ENCODE measurements at places on chromosomes 5 and 9.

- DNase-seq, result no peak
Measured at GRCh38 chr9:124282442-124283227, 24.9 kb downstream of the NEK6 start.

GRCh38 chr9:18573021-18573556 is 99.1 kb downstream of the ADAMTSL1 start:
- DNase-seq, result no peak

- DNase-seq, result no peak
Measured at GRCh38 chr5:56498759-56499395, 265.7 kb upstream of the ANKRD55 start.

DNA sequence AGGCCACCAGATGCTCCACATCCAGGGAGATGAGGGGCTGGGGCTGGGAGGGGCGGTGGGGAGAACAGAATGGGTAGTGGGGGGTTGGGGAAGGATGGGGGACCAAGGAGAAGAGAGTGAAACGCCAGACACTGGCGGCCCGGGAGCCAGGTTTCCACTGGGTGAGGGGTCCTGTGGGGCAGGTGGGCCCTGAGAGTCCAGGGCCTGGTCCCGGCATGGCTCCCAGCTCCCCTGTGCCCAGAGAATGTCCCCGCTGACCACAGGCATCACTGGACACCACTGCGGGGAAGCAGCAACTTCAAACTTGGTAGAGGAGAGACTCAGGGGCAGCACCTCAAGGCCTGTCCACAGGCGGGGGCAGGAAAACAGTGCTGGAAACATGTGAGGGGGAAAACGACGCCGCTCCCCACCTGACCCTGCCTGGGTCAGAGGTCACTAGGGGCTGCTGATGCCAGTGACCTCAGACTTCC is 13.2 kb downstream of the NINJ1 start:
- DNase-seq, result no peak

GRCh38 chr5:39624268-39624886 is 199.6 kb upstream of the DAB2 start:
- no peak for DNase-seq

DNA sequence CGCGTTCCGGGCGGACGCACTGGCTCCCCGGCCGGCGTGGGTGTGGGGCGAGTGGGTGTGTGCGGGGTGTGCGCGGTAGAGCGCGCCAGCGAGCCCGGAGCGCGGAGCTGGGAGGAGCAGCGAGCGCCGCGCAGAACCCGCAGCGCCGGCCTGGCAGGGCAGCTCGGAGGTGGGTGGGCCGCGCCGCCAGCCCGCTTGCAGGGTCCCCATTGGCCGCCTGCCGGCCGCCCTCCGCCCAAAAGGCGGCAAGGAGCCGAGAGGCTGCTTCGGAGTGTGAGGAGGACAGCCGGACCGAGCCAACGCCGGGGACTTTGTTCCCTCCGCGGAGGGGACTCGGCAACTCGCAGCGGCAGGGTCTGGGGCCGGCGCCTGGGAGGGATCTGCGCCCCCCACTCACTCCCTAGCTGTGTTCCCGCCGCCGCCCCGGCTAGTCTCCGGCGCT is at the start of gene DAPK1:
Gene DAPK1 (plus strand): TSS at position 264 of the 442 bp plus-strand sequence. CDS start 1,211 bp downstream, outside the sequence.
- no peak for DNase-seq

DNA sequence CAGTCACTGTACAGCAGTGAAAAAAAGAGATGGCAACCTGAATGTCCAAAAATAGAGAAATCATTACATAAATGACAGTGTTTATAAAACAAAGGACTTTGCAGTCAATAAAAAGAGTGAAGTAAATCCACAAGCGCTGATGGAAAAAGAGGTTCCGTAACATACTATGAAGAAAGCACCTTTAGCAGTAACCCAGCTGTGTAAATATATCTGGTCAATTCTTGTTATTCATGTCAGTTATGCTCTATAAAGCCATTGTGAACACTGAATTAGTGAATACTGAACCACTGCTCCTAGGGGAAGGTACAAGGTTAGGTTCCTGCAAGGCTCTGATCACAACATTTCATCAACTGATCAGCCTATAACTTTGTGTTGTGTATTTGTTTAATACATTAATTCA is 39.5 kb downstream of the CCNJL start:
- DNase-seq, result no peak

DNA sequence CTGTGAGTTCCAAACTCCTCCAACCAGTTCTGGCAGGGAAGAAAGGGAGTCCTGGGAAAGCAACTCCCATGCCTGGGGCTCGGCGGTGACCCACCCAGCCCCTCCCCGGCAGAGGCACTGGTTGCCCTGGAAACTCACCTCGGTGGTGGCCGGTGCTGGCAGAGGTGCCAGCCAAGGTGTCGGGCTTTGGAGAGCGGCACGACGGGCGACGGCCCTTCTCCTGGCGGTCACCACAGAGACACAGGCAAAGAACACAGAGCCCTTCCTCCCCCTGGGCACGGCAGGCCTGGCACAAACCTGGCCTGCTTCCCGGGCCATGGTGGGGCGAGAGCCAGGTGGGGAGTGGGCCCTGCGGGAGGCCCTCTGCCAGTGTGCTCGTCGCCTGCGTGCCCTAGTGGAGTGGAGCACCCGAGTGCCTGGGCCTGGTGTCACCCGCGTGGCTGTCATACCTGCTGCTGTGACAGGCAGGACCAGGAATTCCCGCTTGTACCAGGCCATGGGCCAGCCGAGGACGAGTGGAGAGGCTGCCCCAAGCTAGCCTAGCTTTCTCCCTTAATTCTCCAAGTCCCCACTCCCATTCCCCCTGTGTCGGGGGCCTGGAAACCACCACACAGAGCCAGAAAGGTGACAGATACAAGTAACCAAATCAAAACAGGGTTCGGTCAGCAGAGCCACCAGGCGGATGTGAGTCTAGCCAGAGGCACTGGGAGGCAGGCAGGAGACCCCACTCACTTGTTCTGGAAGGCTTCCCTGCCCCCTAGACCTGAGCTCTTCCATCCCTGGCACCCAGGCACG is 8.2 kb upstream of the RALGDS start:
- DNase-seq, result no peak

- peak; percentile 39 for DNase-seq
Measured at GRCh38 chr5:132369474-132370180, at the start of gene SLC22A5. Gene SLC22A5 (plus strand): TSS chr5:132369710. CDS start chr5:132369973, 263 bp downstream.

- no peak for DNase-seq
Measured at GRCh38 chr9:87160148-87161102, 213.1 kb upstream of the GAS1 start.

GRCh38 chr5:31048282-31049270 is 144.9 kb upstream of the CDH6 start:
- no peak for DNase-seq
